C1 segment of cervical spinal cord (tissue), 14 donors: ENCODE measurements at places on chromosomes 1 and 21.

- no peak for DNase-seq
These were observed 58.7 kb upstream of the RGS1 start for GRCh38 chr1:192516776-192517297.

DNA sequence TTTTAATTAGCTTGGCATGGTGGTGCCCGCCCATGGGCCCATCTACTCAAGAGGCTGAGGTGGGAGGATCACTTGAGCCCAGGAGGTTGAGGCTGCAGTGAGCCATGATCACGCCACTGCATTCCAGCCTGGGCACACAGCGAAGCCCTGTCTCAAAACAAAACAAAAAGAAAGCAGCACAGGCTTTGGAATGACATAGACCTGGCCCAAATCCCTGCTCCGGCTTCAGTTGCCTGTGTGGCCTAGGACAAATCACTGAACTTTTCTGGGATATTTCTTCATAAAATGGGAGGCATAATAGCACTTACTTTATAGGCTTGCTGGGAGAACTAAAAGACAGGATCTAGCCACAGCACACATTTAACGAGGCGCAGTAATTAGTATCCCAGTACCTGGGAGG lies 2.4 kb downstream of the PEAR1 start:
- DNase-seq, result no peak

- DNase-seq, result no peak
These were observed 41.3 kb upstream of the RUNX1 start for GRCh38 chr21:35090403-35090802.

- DNase-seq, result no peak
These were observed 248.4 kb downstream of the PRDM2 start for GRCh38 chr1:13948396-13948795.

GRCh38 chr1:108046026-108046425 lies 81.0 kb upstream of the VAV3 start:
- DNase-seq, result no peak

GRCh38 chr1:172882791-172883386 lies 167.9 kb downstream of the TNFSF18 start:
- DNase-seq, result no peak

GRCh38 chr1:223245983-223246382 lies 102.9 kb upstream of the TLR5 start:
- no peak for DNase-seq

DNA sequence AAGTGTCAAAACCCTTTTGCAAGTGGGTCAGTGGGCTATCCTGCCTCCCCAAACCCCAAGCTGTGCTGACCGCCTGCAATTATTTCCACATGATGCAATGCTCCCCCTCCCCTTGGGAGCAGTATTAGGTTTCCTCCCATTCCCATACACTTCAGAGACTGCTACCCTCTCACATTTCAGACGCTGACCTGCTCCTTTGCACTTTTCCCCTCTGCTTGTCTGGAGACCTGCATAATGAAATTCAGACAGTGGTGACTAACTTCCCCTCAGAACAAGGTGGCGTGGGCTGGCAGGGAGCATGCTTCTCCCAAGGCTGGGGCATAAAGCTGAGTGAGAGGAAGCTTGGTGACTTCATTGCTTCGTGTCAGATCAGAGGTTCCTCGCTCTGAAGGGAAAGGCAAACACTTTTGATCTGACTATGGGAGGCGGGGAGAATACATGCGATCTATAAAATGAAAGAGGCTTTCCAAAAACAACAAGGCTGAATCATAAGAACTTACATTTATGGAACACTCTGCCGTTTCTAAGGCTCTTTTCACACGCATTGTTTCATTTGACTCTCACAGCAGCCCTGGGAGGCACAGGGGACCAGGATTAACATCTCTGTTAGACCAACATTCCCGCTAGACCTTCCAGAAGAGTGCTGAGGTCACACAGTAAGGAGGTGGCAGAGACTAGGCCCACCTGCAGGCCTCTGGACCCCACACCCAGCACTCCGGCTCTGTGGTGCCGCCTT lies 27.5 kb upstream of the ROR1 start:
- DNase-seq, result no peak

- no peak for DNase-seq
These were observed 1.2 kb downstream of the FCAMR start for GRCh38 chr1:206969090-206969489.

GRCh38 chr1:160256396-160257046 lies 5.8 kb downstream of the DCAF8 start:
- DNase-seq, result no peak

GRCh38 chr21:43027846-43028731 lies 47.5 kb downstream of the CBS start:
- no peak for DNase-seq

GRCh38 chr1:78536427-78536826 lies 45.7 kb downstream of the PTGFR start:
- no peak for DNase-seq

DNA sequence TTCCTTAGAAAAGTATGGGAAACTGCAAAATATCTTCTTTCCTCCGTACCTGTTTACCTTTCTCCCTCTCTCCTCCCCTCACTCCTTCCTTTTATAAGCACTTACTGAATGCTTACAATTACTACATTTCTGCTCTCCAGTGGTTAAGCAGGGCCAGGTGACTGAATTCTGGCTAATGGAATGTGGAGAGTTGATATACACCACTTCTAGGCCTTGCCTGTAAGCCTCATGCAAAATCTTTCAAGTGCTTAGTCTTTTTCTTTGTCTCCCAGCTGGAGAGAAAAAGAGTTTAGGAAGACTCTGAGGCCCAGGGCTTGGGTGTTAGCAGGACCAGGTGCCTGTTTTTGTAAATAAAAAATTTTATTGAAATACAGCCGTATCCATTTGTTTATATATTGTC lies 77.7 kb upstream of the CACNA1E start:
- no peak for DNase-seq

DNA sequence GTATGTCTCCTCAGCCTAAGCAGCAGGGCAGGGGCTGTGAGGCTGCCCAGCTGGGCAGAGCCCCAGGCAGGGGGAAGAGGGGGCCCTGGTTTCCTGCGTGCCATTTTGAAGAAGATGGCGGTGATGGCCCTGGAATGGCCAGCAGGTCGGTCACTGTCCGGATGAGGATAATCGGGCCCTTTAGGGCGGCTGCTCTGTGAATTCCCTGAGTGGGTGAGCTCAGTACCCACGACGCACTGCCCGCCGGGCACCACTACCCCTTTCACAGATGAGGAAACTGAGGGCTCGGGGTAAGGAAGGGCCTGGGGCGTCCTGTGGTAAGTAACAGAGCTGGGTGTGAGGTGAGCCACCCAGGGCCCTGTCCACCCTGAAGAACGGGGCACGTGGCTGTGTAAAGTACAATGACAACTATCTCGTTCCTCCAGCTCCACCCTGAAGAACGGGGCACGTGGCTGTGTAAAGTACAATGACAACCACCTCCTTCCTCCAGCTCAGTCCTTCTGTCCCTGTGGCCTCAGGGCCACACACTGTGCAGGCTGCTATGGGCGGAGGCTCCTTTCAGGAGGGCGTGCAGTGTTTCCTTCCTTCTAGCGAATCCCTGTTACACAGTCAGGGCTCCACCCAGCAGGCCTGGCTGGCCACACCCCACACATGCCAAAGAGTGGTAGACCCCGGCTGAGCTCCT lies 23.2 kb downstream of the ITGB2 start:
- DNase-seq, result no peak

- no peak for DNase-seq
These were observed 36.9 kb upstream of the AJAP1 start for GRCh38 chr1:4617506-4617905.

GRCh38 chr1:66266350-66266749 lies 267.6 kb upstream of the SGIP1 start:
- no peak for DNase-seq

DNA sequence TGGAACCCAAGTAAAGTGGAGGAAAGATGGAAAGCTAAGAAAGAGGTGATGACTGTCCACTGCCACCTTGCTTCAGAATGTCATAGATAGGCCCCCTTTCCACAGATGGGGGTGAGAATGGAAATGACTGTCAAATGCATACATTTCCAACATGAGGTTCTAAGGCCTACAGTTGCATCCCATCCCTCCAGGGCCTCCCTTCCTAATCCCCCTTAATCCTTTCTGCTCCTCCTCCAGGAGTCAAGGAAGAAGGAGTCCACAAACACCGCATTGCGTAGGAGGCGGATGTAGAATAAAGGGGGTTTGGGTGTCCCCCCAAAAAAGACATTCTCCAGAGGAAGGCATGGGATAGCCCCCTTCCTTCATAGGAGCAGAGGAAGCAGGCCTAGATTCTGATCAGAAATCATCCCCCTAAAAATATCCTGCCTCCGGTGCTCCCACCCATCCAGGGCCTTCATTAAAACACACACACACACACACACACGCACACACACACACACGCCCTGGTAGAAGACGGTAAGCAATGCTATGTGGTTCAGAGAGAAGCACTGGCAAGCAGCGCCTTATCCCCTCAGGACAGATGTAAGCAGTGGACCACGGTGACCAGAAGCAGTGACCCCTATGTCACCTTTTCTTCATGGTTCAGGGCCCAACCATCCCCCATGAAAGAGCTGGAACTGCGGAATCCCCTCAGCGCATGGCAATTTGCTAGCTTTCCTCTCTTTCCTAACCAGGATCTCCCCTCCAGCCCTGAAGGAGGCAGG lies 2.0 kb downstream of the SV2A start:
- DNase-seq, result no peak

DNA sequence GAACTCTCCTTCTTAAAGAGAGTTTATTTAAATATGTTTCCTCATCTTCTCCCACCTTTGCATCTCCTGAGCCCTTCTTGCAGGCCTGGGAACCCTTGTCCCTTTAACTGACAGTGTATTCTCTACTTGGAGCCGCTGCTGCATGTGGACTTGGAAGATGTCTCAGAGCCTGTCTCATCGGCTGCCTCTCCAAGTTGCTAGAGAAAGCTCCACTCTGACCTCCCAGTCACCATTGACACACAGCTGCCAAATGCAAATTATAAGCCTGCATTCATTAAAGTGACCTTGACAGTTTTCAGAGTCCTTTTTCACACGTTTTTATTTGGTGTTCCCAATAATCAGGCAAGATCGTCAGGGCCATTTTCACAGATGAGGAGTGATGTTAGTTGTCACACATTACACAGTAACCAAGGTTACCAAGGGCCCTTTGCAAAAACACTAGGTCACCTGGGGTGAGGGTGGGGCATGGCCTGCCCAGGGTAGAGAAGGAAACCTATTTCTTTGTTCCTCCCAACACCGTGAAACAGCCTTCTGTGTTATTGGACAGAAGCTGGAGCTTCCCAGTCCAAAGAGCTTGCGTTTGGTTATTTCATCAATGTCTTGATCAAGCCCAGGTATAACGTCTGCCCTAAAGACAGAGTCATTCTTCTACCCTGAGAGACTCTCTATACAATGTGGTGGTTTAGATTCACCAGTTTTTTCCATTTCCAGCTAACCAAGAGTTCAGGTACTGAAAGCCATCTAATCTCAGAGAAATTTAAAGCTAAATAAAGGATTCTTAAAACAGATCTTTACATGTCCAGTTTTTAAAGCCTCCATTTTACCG lies 164.1 kb downstream of the GALNT2 start:
- DNase-seq, result no peak

- DNase-seq, result no peak
These were observed 472.0 kb downstream of the SMYD3 start for GRCh38 chr1:246035060-246035541.

GRCh38 chr1:23984417-23985186 lies 4.5 kb upstream of the SRSF10 start:
- DNase-seq, result no peak

DNA sequence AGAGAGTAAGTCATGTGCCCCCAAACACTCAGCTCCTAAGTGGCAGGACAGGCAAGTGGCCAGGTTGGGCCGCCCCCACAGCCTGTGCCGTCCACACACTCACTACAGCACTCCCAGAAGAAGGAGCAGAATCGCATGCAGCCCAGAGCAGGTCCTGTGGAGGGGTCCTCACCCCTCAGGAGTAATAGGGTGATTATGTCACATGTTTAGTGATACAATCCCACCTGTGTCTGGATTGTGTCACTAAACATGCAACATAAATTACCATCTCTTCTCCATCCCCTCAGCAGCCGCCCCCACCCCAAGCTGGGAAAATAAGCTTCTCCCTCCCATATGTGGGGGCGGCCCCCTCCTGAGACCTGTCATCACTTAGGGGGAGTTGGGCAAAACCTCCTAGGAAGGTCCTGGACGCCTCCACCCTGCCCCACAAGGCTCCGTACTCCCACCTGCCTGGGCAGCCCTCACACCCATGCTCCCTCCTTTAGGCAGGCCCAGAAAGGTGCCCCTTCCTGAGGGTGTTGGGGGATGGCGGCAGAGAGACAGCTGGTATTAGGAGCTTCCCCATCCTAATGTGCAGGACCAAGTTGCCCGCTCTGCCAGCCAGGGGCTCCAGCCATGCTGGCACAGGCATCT lies 56.9 kb downstream of the STUM start:
- no peak for DNase-seq

DNA sequence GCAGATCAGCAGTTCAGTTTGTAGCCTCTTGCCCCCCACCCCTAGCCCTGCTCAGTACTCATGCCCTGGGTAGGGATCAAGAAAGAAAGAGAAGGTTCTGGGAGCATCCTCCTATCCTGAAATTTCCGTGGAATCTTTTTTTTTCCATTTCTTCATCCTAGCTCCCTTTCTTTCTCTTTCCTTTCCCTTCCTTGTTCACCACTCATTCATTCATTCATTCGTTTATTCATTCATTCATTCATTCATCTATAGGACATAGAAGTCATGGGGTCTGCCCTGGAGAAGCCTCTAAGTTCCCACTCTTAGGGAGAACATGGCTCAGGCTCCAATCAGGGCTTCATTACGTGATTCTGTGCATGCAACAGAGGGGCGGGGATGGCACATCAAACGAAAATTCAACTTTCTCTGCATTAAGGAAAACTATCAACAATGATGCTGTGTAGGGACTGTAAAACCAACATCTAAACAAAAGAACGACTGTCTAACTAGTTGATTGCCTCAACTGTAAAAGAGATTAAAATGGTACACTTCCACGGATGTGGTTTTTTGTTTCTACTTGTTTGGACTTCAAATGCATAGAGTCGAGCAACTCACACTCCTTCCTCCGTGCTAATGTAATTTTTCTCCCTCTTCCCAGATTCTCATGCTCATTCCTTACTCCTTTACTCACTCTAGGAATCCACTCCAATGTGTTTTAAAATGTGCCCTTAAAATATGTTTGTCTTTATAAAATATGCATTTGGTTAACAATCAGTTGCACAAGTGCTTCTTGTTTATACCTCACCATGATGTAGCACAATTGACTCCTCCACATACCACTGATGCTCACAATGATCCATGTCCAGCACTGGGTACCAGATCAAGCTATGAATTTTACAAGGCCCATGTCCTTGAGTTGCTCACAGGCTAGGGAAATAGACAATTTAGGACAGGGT lies 101.2 kb upstream of the SLC2A1 start:
- DNase-seq, result no peak

DNA sequence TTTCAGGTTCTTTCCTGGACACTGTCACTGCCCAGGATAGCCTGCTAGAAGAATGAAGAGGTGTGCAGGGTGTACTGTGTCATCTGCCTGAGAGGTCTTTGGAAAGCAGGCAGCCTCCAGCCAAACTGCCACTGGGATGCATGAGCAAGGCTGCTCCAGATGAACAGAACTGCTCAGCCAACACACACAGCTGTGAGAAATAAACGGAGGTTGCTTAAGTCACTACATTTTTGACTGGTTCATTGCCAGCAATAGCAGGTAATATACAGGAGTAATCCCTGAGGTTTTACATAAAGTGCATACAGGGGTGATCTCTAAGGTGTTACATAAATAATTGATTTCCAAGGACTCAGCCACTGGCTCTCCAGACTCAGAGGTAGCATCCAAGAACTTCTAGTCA lies 516.9 kb downstream of the BRINP3 start:
- no peak for DNase-seq

- no peak for DNase-seq
These were observed 3.6 kb downstream of the MAN1C1 start for GRCh38 chr1:25620211-25620610.

- peak; percentile 52 for DNase-seq
These were observed 46.6 kb downstream of the VPS26C start for GRCh38 chr21:37220433-37220980.

GRCh38 chr1:40245686-40246085 lies 2.1 kb upstream of the TMCO2 start:
- no peak for DNase-seq
